ENCODE measurements at places on chromosomes 2 and 18.

- no peak for DNase-seq
Measured at GRCh38 chr2:213691351-213691750, 407.1 kb downstream of the SPAG16 start.

DNA sequence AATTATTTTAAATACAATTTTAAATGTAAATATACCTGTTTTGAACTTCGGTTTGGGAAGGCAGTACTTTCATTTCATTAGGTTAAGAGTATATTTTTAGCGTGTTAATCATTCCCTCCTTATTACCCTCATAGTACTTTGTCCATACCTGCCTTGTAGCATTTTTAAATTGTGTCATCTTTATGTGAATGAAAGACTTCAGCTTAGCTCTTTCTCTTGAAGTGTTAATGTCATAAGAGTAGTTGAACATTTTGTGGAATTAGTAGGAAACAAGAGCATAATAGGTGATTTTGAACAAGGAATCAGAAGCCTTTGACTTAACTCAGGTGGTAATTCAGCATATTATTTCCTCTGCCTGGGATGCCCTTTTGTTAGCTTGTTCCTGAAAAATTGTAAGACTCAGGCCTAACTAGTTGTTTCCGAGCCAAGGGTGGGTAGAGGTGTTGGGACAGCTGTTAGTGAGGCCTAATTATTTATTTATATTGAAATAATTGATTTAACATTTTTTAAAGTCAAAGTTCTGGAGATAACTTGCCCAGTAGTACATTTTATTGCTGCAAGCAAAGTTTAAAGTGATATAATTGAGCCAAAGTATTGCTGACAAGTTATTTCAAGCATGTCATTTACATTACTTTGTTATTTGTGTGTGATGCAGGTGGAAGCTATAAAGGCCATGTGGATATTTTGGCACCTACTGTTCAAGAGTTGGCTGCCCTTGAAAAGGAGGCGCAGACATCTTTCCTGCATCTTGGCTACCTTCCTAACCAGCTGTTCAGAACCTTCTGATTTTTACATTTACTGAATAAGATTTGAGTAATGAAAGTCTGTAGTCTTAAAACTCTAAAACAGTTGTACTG lies 38.7 kb downstream of the DDX1 start:
- DNase-seq: no peak

DNA sequence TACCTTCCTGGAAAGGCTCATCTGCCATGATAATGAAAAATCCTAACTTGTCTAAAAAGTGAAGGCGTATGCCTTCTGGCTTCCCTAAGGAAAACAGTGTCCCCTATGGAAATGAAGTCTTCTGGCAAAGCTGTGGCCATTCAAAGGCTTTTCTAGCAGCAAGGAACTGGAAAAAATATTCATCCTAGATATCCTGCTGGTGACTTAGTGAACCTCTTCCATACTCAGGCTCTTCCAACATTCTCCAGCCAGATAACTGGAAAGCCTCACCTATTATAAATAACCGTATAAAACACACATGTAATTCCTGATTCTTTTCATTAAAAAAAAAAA lies 84.7 kb downstream of the RBMS1 start:
- no peak for DNase-seq

DNA sequence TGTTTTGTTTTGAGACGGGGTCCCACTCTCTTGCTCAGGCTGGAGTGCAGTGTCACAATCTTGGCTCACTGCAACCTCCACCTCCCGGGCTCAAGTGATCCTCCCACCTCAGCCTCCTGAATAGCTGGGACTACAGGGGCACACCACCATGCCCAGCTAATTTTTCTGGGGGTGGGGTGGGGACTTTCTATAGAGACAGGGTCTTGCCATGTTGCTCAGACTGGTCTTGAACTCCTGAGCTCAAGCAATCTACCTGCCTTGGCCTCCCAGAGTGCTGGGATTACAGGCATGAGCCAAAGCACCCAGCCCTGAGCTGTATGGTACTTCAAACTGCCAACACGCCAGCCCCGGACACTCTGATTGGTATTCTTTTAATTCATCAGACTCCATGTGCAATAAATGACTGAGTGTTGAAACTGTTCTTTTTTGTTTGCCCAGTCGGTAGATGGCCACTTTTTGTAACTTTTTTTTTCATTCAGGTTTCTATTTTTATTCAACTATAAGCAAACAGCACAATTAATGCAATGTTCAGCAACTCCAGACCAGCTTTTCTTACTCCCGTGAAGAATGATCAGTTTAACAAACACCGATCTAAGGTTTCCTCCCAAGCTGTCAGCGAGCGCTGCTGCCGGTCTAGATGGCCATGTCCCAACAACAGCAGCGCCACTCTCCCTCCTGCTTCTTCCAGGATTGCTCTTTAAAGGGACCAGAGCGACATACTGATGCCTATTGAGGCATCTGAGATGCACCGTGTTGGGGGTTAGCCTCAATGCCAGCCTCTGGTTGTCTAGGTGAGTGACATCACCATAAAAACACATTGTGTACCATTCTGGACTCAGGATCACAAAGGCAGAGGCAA lies 12.5 kb upstream of the TGOLN2 start:
- DNase-seq: peak; percentile 38

- DNase-seq: no peak
Measured at GRCh38 chr2:25293958-25294562, 47.7 kb downstream of the DNMT3A start.

- no peak for DNase-seq
Measured at GRCh38 chr2:45700407-45701013, 49.0 kb downstream of the PRKCE start.

DNA sequence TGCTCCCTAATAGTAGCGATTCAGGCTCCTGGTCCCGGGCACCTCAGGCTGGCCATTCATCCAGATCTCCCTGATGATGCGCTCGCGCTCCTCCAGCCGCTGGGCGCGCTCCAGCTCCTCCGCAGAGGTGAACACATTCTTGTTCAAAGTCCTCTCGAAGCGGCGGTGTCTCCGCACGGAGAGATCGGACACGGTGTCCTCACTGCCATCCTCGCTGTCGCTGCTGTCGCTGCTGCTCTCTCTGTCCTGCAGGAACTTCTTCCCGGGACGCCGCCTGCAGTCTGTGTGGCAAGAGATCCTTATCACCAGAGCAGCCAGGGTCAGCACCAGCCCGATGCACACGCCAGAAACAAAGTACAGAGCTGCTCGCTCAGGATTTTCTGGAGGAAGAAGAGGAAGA lies 67.5 kb downstream of the EVA1A start:
- DNase-seq: no peak

DNA sequence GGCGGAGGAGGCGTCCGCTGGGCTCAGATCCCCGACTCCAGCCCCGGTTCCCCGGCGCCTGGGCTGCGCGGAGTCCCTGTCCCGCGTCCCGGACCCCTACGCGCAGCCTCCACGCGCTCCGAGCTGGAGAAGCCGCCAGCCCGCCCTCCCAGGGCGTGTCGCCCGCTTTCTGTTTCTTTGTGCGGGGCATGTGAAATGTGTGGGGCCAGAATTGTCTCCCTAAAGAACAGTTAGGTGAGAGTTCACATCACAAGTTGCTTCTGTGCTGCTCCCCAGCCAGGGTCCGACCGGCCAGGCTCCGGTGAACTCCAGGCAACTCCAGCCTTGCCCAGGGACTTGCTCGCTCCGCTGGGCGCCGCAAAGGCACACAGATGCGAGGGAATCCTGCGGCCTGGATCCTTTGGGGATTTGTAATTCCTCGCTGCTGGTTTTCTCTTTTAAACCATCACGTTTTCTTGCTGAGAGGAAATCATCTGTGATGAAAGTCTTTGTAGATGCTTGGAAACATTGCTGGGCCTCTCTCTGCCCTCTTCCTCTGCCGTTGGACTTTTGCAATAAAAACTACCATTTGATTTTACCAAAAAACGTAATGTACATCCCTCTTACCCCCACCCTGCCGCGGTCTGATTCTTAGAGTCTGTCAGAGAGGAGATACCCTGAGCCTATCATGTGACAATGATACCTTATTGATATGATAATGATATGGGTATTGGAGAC lies 631 bp downstream of the GYPC start:
- DNase-seq: no peak

GRCh38 chr2:113218283-113219091 lies 44.7 kb downstream of the PSD4 start:
- no peak for DNase-seq

- DNase-seq: no peak
Measured at GRCh38 chr2:241017228-241017940, 19.0 kb downstream of the SNED1 start.

GRCh38 chr2:44441200-44441599 lies 79.5 kb downstream of the CAMKMT start:
- no peak for DNase-seq

GRCh38 chr2:2018713-2019410 lies 274.5 kb upstream of the PXDN start:
- DNase-seq: no peak

- DNase-seq: no peak
Measured at GRCh38 chr2:237126519-237127174, 41.0 kb downstream of the COPS8 start.

DNA sequence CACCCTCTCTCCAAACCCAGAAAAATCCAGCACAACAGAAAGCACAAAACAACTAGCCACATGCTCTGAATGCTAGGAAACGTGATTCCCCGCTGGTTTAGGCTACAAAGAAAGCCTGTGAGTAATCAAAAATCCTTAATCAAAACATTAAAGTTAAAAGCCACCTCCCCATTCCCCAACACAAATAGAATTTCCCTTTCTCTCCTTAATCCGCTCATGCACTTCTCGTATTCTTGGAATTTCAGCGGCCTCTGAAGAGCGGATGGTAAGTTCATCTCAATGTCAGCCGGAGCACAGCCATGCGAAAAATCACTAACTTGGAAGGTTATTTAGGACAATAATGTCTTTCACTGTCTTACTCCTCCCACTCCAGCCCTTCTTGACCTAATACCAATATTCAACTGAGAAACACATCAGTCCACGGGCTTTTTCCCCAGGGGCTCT lies 126.7 kb downstream of the OSBPL1A start:
- DNase-seq: no peak

DNA sequence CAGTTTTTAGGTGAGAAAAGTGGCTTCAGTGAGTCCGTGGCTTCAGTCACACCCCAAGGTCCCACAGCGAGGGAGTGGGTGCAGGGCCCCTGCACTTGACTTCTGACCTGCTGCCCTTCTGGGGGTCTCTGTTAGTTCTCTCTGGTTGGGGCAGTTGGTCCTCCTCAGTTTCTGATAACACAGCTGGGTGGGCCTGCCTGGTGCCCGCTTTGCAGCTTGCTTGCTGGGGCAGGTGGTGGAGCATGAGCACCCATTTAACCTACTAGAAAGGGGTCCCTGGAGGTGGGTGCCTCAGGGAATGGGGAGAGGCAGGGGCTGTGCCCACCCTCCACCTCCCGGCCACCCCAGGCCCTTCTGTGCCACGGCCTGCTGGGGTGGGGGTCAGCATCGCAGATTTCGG lies 83.2 kb downstream of the ASB1 start:
- no peak for DNase-seq

- no peak for DNase-seq
Measured at GRCh38 chr18:61173554-61173953, 159.7 kb upstream of the CDH20 start.

- DNase-seq: no peak
Measured at GRCh38 chr18:12540751-12541150, 117.2 kb downstream of the SPIRE1 start.

- no peak for DNase-seq
Measured at GRCh38 chr2:37189452-37190153, 1.1 kb upstream of the SULT6B1 start.

GRCh38 chr2:88659538-88659915 lies 31.9 kb upstream of the RPIA start:
- no peak for DNase-seq

- DNase-seq: no peak
Measured at GRCh38 chr2:133012847-133013734, 343.1 kb upstream of the LYPD1 start.

- DNase-seq: no peak
Measured at GRCh38 chr2:66109419-66109818, 325.5 kb upstream of the MEIS1 start.

DNA sequence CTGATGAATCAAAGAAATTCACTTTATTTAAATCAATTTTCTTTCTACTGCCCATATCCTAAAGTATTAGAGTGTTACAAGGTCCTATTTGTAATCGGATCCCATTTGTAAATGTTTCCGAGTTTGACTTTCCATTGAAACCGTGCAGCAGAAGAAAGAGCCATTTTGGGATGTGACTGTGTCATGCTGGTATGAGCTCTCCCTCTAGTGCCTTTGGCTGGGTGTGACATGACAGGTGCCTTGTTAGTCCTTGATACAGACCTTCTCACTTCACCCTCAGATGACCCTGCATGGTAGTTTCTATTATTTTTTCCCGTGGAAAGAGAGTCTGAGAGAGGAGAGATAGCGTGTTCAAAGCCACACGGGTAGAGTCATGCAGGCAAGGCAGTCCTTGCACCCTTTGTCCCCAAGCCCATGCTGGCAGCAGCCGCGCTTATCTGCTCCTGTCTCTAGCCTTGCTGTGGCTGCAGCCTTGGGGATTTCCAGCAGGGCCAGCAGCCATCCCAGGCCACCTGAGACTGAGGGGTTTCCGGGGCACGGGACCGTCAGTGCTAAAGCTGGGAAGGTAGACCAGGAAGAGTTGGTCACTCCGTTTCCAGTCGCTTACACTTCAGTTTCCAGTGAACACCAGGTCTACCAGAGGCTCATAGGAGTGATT lies 21.4 kb downstream of the CHMP1B start:
- DNase-seq: peak; percentile 55

DNA sequence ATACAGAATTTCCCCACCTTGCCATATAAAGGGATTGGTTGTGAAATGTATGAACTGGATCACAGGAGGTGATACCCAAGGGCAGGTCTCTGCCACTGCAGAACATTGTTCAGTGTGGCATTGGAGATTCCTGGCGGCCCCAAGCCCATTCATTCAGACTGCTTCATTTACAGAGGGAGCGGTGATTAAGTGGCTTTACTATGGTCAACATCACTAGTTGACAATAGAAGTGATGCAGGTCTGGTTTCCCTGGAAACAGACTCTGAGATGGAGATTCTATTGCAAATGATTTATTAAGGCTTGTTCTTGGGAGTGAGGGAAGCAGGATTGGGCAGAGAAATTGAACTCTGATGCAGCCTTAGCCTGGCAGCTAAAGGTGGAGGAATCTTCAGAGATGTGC lies 62.4 kb downstream of the ZDBF2 start:
- no peak for DNase-seq

GRCh38 chr2:27723372-27724144 lies 48.0 kb upstream of the MRPL33 start:
- peak; percentile 82 for DNase-seq

DNA sequence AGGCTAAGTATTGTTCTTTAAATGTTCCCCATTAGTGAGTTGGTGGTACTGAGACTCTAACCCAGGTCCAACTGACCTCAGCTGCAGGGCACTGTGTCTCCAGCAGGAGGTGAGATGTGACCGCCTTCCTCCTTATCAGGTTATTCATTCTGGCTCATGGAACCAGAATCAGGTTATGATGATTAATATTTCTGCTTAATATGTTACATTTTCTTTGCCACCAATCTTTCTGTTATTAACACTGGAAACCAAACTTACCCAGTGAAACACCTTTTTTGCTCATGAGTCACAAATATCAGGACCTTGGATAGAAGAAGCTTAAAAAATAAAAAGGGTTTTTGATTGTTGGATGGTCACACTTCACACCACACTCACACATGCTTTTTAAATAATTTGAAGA lies 85.4 kb downstream of the DPP4 start:
- no peak for DNase-seq

GRCh38 chr2:206512999-206513398 lies 69.7 kb downstream of the ADAM23 start:
- no peak for DNase-seq

GRCh38 chr2:96716388-96716787 lies 23.5 kb downstream of the LMAN2L start:
- DNase-seq: no peak
